H9 (cell line): ENCODE measurements at places on chromosomes 1 and 21.
A peak's percentile ranks its signal among the peaks of the same experiment; 100 is the strongest.

DNA sequence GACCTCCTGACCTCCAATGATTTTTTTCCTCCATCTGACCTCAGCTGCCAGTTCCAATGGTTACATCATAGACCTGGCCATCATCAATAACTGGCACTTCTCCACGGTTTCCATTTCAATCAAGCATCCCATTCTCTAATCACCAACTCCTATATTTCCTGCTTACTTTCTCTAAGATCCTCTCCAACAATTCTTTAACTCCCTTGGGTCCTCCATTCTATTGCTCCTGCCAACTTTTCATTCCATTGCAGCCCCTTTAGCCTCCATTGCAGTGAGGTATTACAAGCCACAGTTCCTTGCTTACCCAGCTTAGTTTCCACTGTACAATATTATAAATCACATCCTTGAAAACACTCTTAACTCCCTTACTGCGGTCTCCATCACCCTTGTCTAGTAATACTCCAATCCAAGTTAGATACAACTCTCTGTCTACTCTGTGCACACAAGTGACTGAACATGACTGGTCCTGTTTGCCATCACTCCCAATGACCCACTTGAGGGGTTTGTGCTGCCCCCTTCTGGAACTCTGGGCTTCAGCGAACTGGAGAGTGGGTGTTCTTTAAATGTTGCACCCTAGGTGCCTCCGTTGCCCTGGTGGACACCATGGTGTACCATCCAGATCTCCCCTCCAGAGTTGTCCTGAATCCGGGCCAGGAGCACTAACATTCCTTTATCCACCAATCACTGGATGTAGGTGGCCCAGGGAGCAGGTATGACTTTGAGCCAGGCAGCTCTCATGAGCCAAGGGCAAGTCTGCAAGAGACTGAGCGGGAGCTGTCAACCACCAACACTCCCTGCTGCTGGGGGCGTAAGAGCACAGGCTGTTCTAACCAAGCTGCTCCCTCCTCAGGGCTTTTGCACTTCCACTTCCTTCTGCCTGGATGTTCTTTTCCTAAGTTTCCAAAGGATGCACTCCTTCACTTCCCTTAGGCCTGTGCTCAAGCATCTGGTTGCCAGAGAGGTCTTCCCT lies 3.7 kb upstream of the FNDC7 start:
- peak; percentile 75 for DNase-seq

- peak; percentile 99 for DNase-seq
These were observed at the start of gene LRRC3 for GRCh38 chr21:44454747-44455523. TSS of gene LRRC3 (plus strand) at chr21:44455510. CDS start at chr21:44456645, 1,135 bp downstream.

GRCh38 chr1:216045400-216045799 lies 377.8 kb downstream of the USH2A start:
- no peak for DNase-seq

- no peak for DNase-seq
These were observed 24.9 kb upstream of the CTPS1 start for GRCh38 chr1:40954626-40955025.

GRCh38 chr1:208219659-208220282 lies 24.4 kb downstream of the PLXNA2 start:
- DNase-seq: no peak

DNA sequence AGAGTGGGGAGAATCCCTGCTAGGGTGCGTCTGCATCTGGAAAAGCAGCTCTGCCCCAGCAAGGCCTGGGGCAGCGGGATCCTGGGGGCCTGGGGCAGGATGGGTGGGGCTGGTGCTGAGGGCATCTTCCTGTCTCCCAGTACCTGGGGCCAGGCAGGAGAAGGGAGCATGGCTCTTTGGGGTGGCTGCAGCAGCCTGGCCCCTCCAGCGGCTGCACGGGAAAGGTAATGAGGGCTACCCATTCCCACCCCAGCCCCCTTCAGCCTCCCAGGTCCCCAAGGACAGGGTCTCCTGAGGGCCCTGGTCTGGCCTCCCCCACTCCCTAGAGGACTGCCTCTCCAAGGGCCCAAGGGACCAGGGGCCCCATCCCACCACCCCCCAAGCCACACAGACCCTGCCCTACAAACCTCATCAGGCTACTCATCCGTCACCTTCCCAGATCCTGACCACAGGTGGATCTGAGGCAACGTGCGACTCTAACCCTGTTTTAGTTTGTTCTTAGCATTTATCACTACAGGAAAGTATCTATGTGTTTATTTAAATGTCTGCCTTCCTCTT lies 910 bp upstream of the ANKRD65 start:
- no peak for DNase-seq

- no peak for DNase-seq
These were observed 2568.7 kb upstream of the TPTE start for GRCh38 chr21:7952648-7953047.

- DNase-seq: no peak
These were observed 25.7 kb downstream of the TTC3 start for GRCh38 chr21:37098751-37099150.

DNA sequence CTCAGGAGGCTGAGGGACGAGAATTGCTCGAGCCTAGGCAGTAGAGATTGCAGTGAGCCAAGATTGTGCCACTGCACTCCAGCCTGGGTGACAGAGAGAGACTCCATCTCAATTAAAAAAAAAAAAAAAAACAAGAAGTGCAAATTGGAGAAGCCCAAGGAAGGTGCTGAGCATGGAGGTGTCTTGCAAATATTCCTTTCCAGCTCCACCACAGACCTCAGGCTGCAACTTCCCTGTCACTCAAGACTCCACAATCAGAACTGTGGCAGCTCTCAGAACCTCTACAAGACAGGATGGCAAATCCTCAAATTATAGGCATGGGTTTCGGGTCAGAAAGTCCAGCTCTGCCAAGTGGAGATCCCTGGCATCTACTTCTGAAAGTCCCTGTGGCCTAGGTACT lies 104.4 kb upstream of the TIAM1 start:
- no peak for DNase-seq

DNA sequence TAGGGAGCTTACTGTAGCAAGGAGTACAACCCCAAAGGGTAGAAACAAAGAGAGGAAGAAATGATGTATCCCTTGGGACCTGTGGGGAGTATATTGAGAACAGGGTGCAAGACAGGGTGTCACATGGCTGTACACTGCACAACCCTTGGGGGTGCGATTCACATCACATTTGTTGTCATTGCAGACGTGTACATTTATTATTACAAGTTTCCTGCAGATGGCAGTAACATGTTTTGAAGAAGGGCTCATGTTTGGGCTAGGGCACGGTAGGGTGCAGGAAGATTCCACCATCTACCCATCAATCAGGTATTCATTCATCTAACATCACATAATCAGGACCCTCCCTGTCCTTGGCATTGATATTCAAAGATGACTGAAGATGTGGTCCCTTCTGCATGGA lies 62.5 kb downstream of the NDUFS5 start:
- no peak for DNase-seq

DNA sequence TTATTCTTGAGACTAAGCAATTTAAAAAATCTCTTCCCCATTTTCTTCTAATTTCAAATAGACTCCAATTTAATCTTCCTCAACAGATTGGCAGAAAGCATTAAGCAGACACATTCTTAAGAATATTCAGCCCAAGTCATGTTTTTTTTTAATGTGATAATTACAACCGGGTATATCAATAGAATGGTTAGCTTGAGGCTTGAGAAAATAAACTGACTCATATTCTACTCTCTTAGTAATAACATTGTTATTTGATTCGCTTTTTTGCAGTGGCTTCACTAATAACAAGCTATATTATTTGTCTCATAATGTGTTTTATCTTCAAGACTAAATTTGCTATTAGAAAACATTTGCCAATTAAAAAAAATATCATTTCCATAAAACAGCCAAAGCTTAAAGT lies 488.6 kb upstream of the RGS18 start:
- no peak for DNase-seq

GRCh38 chr1:236176337-236177336 lies 34.3 kb downstream of the GPR137B start:
- DNase-seq: no peak

GRCh38 chr1:211830328-211831142 lies at the start of gene LPGAT1:
TSS of gene LPGAT1 (minus strand) at chr1:211830763. CDS start at chr1:211829296, 1,467 bp downstream.
- peak; percentile 80 for DNase-seq

GRCh38 chr1:110003747-110004428 lies 19.3 kb downstream of the AHCYL1 start:
- DNase-seq: peak; percentile 58

GRCh38 chr1:160795951-160796383 lies at the start of gene LY9:
TSS of gene LY9 (plus strand) at chr1:160796174. CDS start at chr1:160796188, 14 bp downstream.
- DNase-seq: no peak

GRCh38 chr1:24275104-24275410 lies 44.1 kb upstream of the GRHL3 start:
- no peak for DNase-seq

- no peak for DNase-seq
These were observed 4.4 kb upstream of the GBP4 start for GRCh38 chr1:89203166-89203565.

DNA sequence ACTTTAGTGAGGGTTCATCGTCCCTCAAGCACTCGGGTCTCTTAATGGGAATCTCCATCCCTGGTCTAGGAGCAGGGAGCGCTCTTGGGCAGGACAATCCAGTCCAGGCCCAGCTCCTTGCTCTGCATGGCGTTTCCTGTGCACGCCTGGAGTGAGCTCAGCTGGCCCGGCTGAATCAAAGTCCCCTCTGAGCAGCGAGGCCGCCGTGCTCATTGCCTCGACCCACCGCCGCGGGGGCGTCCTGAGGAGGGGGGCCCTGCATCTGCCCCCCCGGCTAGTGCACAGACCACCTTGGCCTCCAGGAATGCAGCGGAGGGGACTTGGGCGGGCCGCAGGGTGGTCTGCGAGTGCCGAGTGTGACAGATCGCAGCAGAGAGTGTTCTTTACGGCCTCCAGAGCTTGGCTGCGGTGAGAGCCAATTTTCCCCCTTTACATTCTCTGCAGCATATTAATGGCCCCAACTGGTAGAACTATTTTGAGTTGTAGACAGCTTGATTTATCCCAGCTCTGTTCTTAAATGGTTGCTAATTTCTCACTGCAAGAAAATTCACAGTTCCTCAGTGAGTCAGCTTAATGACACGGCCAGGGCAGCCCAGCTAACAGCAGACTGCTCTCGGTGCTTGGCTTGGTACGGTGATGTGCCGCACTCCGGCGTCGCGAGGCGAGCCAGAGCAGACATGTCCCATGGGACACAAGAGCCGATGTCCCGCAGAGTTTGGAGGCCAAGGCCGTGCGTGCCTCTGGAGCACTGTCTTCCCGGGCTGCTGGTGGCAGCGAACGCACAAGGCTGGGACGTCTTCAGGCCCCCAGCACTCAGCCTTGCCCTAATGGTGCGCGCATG lies 39.8 kb downstream of the SNAP47 start:
- no peak for DNase-seq

DNA sequence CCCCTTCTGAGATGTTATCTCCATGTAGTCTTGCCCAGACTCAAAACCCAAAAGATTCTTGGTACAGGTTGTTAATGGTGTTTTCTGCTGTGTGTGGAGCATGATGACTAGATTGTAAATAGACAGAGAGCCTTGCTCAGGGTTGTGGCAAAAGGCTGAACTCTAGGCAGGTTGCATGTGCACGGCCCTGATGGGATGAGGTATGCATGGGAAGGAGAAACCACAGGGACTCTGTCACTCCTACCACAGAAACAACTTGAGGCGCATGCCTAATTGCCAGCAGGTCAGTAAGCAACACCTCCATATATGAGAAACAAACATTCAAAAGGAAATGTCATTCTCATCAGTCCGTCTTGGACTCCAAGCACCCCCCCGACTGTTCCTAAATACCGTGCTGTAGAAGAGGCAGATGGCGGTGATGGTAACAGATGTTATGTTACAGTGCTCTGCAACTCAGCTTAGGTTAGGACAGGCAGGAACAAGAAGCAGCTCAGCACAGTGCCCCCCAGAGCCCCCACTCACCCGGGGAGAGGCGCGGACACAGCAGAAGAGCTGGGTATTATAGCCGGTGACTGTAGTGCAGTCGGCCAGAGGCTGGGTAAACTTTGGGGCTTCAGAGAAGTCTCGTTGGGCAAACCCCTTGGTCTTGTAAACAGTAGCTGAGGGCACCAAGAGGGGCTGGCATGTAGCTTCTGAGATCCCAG lies 10.9 kb downstream of the MYBPHL start:
- peak; percentile 56 for DNase-seq

- no peak for DNase-seq
These were observed 1.1 kb downstream of the TOR3A start for GRCh38 chr1:179082999-179083335.

DNA sequence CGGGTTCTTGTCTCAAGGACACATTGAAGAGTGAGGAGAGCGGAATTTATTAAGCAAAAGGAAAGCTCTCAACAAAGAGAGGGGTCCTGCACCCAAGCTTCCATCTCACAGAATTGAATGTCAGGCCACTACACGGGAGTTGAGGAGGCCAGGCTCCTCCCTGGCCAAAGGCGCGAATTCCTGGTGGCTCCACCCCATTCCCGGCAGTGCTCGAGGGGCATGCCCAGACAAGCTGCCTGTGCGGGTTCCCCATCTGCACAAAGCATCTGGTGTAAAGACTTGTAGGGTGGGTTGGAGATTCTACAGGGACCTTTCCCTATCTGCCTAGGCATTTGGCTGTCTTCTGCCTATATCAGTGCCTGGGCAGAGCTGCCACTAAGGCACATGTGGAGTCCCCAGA lies 648.5 kb upstream of the PKN2 start:
- DNase-seq: peak; percentile 65

- no peak for DNase-seq
These were observed 229.3 kb downstream of the FGGY start for GRCh38 chr1:59526240-59526639.

DNA sequence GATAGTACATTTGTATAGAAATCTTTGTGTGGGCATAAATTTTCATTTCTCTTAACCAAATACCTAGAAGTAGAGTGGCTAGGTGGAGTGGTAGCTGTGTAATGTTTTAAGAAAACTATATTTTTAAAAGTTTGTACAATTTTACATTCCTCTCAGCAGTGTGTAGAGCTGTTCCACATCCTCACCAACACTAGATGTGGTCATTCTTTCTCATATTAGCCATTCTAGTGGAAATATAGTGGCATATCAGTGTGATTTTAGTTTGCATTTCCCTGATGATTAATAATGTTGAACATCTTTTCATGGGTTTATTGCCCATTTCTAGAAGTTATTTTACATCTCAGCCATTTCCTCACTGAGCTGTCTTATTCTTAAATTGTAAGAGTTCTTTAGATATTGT lies 65.5 kb downstream of the ITSN1 start:
- DNase-seq: no peak

DNA sequence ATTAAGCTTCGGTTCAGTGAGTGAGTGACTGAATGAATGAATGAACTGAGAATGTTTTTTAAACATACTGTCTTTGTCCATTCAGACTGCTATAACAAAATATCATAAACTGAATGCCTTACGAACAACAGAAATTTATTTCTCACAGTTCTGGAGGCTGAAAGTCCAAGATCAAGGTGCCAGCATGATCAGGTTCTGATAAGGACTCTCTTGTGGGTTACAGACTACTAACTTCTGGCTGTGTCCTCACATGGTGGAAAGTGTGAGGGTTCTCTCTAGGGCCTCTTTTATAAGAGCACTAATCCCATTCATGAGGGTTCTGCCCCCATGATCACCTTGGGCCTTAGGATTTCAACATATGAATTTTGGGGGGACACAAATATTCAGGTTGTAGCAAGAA lies 7.1 kb upstream of the DUSP10 start:
- no peak for DNase-seq

DNA sequence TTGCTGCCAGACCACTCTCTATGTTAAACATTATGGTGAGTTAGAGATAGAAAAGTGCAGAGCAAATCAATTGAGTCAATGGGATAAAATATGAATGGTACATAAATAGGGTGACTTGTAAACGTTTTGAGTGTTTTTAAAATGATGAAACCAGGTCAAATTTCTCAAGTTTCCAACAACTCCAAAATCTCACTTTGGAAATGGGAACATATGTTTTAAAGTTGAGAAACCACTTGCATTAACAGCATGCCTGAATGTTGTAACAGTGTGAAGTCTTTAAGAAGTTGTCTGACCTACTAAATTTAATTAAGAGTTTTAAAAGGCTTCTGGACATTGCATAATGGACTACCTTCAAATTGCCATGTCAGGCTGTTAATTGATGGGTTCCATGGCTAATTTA lies 33.6 kb upstream of the RAVER2 start:
- DNase-seq: no peak
